ENCODE measurements at places on chromosomes 1 and 21.

- no peak for DNase-seq
These were observed 4.5 kb upstream of the NOS1AP start for GRCh38 chr1:162065016-162065415.

DNA sequence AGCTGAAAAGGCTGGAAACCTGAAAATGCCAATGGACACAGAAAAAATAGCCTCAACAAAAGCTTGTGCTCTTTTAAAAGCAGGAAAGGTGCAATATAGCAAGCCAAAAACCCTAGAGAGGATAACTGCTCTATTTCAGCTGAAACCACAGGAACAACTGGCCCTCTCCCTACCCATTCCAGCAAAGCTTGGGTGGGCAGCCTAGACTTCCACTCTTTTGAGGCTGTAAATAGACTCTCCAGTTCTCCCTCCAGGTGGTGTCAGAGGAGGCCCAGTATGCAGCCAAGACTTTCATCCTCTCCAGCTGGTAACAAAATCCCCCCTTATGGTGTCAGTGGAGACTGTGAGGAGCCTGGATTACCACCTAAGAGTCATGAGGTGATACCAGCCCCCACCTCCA, 206.9 kb upstream of the PLD5 start:
- DNase-seq, result no peak

GRCh38 chr1:235984041-235984825, 80.7 kb downstream of the NID1 start:
- DNase-seq, result no peak

DNA sequence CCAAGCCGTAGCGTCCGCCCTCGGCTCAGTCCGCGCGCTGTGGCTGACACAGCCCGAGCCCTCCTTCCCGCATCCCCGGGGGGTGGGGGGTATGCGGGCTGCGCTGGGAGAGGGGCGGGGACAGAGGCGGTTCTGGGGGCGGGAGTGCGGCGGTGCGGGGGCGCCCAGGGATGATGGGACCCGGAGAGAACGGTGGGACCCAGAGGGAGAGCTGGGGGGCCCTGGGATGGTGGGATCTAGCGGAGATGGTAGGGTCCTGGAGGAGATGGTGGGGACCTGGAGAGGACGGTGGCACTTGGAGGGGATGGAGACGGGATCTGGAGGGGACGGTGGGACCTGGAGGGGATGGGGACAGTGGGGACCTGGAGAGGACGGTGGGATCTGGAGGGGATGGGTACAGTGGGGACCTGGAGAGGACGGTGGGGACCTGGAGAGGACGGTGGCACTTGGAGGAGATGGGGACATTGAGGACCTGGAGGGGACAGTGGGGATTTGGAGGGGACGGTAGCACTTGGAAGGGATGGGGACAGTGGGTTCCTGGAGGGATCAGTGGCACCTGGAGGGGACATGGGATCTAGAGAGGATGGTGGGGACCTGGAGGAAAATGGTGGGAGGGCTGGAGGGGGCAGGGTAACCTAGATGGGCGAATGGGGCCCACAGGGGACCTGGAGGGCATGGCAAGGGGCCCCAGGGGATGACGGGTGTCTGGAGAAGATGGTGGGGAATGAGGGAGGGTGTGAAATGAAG, 477 bp downstream of the SNAP47 start:
- no peak for DNase-seq

GRCh38 chr1:51328279-51328678, 2.1 kb downstream of the TTC39A start:
- no peak for DNase-seq

GRCh38 chr1:33312413-33312749, 8.5 kb downstream of the A3GALT2 start:
- no peak for DNase-seq

DNA sequence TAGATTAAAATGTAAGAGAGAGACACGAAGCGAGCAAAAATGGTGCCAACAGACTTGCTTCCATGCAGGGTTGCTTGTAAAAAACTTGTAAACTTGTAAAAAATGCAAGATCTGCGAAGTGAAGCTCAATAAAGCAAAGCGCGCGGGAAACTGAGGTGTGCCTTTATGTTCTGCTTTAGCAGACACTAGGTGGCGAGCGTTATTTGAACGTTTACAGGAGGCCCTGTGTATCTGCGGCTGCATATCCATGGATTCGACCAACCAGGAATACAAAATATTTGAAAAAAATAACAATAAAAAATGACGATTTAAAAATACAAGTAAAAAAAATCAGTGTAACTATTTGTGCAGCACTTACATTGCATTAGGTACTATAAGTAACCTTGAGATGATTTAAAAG, 1.5 kb downstream of the UBE2G2 start:
- no peak for DNase-seq

DNA sequence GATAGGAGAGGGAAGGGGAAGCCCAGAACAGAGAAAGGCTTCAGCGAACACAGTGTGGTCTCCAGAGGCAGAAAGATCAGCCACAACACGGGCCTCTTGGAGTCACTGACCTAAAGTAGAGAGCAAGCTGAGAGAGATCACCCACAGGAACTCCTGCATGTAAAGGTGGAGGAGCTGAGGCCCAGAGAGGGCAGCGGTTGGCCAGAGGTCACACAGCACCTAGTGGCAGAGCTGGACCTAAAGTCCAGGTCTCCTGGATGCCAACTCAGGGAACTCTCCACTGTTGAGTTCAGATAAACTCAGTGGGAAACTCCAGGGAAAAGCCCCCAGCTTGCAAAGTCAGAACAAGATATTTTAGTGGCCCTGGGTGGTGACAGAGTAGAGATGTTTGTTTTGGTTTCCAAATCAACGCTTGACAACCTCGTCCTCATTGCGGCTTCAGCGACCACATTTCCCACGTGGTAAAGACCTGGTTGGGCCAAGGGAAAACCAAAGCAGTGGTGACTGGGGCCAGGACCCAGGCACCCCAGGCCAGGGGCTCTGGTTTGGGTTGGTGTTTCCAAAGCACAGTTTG, 4.6 kb downstream of the IFFO2 start:
- peak; percentile 68 for DNase-seq

DNA sequence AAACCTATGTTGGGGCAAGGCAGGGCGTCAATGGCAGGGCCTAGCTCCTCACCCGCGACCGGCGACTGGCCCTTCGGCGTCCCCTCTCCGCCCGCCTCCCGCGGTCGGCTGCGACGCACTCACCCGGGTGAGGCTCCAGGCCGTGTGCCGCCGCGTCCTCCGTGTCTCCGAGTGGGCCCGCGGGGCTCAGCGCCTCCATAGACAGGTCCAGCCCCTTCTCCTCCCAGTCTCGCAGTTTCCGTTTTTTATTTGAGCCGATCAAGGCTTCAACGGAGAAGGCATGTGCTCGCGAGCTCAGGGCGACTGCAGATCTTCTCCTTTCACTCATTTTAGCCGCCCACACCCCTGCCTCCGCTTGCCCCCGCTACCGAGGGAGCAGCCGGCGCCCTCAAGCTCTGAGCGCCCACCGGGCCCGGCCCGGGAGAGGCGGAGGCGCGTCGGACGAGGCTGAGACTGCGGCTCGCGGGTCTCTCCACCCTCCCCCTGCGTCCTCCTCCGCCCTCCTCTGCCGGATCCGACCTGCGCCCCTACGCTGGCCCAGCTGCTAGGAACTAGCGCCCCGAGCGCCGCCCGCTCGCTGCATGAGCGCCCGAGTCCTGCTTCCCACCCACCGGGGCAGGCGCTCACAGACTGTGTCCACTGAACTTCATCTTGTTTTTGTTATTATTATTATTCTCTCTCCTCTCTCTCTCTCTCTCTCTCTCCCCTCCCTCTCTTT, 516 bp downstream of the TBX15 start:
- DNase-seq, result no peak

GRCh38 chr1:53890522-53890941, 935 bp upstream of the YIPF1 start:
- DNase-seq, result no peak

- no peak for DNase-seq
These were observed 10.4 kb downstream of the TTLL10 start for GRCh38 chr1:1183833-1184775.

GRCh38 chr1:173332026-173332425, 124.9 kb upstream of the TNFSF4 start:
- DNase-seq, result no peak

- DNase-seq, result no peak
These were observed 166.5 kb upstream of the PLD5 start for GRCh38 chr1:242690849-242691609.

DNA sequence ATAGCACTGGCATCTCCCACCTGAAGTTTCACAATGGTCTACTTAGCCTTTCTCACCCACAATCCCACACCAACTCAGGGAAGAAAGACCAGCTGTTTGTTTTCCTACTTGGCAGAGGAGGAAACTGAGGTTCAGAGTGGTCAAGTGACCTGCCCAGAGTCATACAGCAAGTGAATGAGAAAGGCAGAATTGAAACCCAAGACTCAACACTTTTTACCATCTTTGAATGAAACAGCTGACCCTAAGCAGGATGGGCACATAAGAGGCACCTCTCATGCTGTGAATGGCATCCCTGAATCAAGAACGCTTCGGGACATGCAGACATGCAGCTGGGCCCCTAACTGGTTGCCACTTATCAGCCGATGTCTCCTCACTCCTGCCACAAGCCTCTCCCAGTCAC, 193.8 kb downstream of the HIVEP3 start:
- DNase-seq, result no peak

DNA sequence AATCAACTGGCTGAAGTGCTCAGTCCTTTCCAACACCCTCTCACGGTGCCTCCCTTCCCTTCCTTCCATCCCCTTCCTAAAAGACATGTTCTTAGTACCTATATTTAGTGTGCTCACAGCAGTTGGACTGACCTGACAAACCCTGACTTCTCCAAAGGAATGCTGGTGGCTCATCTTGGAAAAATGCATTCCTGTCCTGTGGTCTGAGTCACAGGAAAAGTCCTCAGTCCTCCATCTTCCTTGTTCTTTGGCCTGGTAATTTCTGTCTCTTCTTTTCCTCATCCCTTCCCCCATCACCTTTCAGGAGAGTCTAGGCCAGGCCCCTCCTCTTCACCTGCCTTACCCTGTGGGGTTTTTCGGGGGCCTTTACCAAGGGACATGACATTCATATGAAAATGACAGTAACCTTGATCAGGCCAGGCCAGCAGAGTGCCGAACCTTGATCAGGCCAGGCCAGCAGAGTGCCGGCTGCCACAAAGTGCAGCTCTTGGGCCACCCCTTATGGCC, 7.2 kb downstream of the ATP1B1 start:
- no peak for DNase-seq

DNA sequence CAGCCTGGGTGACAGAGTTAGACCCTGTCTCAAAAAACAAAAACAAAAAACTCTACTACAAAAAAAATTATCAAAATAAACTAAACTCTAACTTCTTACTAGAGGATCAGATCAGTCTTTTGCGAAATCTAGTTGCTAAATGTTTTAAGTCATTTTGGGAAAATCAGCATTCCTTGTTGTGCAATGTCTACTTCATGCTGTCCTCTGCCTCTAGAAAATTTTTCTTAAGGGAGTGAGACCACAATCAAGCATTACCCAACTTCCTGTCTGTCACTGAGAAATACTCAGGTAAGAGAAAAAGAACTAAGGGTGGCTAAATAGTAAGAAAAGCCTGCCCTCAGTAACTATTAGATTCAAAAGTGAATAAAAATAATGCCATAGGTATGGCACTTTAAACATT, 67.2 kb upstream of the FOXD3 start:
- no peak for DNase-seq

DNA sequence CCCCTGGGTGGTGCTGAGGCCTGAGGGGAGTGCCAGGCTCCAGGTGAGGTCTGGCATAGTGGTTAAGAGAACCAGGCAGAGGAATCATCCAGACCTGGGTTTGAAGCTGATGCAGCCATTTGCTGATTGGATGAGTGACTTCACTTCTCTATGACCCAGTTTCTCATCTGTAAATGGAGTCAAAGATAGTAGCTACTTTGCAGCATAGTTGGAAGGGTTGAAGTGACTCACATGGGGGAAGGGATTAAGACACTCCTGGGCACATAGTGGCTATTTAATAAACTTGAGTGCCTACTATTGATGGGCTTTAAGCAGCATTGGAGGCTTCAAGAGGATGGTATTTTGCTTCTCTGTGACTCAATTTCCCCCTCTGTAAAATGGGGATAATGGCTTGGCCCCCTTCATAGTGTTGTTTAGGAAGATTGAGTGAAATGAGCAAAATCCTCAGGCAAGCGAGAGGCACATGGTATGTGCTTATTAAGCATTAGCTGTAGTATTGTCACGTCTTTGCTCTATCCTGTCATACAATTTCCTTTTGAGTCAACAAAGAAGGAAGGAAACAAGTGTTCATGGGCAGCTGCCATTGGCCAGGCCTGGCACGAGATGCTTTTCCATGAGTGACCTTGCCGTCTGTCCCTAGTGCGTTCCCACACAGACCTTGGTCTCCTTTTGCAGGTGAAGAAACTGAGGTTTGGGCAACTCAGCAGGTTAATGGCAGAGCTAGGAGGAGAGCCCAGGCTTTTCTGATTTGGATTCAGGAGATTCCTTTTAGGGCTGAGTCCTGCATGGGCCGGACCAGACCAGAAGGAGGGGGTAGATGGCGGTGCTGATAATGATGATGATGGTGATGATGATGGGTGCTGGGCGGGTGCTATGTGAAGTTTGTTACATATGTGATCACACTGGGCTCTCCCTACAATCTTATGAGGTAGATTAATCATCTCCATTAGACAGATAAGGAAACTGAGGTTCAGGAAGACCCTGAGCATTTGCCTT, 131.1 kb upstream of the WNT4 start:
- DNase-seq, result no peak

DNA sequence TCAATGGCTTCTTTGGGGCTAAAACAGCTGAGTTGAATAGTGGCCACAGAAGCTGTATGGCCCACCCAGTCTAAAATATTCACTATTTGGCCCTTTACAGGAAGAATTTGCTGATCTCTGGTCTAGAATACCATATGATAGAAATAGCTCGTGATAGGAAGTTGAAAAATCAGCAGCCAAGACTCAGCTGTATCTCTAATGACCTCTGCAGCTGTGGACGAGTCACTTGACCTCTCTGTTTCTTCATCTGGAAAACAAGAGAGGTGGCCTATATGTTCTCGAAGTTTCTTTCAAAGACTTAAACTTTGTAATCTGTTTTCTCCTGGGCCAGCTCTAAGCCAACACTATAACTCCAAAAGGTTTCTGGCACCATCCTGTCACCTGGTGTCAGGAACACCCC, 129.2 kb downstream of the ZBTB18 start:
- DNase-seq, result no peak

- DNase-seq, result no peak
These were observed 26.2 kb upstream of the A3GALT2 start for GRCh38 chr1:33346927-33347649.

GRCh38 chr1:94623560-94624148, 82.1 kb upstream of the F3 start:
- DNase-seq, result no peak

DNA sequence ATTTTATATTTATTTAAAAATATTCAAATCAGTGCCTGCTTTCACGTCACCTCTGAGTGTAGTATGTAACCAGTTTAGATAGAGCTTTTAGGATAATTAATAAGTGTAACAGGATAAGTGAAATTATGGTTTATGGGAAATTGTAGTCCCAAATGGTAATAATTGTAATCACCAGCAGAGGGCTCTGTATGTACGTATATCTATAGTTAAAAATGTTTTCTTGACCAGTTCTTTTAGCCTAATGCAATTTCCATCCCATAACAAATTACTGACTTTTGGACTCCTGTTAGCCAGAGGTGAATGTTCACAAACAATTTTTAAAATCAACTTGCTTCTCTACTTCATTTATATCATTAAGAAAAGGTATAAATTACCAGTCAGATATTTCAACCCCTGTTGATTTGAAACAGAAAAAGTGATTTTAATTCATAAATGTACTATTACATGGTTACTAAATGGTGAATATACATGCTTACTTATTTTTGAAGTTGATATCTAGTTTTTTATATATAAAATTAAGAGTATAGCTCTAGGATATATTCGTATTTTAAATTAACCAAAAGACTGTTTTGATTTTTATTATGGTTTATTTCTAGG, 25.3 kb downstream of the SLC30A7 start:
- DNase-seq, result peak; percentile 6

- no peak for DNase-seq
These were observed 964.6 kb downstream of the BRINP3 start for GRCh38 chr1:189513091-189513490.

Measured in GM12891 (cell line).